HepG2 (cell line): ENCODE measurements at places on chromosomes 11 and 22. TPM values are rescaled to one million over a fixed set of nuclear protein-coding genes. Genes with fewer than 3 reads are reported as not detected.

EFEMP2 gene
- 3.7 and 7.4 TPM in 2 replicates for total RNA-seq

TTC36 gene
- 0.40 TPM in 1 of 2 replicates, not detected in the other for total RNA-seq

C11orf65 gene
- 0.34 and 0.42 TPM in 2 replicates for total RNA-seq

DKK3 gene
- 0.09 TPM in 1 of 2 replicates, not detected in the other for total RNA-seq

KIRREL3 gene
- not detected in 2 replicates for total RNA-seq

CARNS1 gene
- not detected in 2 replicates for total RNA-seq

- DNase-seq, result no peak
- H3K27me3 ChIP-seq, result no peaks in the 10 kb centered on the region
- H3K36me3 ChIP-seq, result no peaks in the 10 kb centered on the region
- no peak overlapping the region for H3K27ac ChIP-seq
Observed at GRCh38 chr11:91219535-91219934, 996.7 kb upstream of the CHORDC1 start.

- no peaks in the 10 kb centered on the region for H3K36me3 ChIP-seq
- H3K27me3 ChIP-seq, result no peaks in the 10 kb centered on the region
- no peak overlapping the region for H3K4me3 ChIP-seq
- no peak overlapping the region for H3K27ac ChIP-seq
- no peaks in the 10 kb centered on the region for H3K4me1 ChIP-seq
- DNase-seq, result no peak
Observed at GRCh38 chr11:132315696-132316095, 945.3 kb downstream of the NTM start.

DNA sequence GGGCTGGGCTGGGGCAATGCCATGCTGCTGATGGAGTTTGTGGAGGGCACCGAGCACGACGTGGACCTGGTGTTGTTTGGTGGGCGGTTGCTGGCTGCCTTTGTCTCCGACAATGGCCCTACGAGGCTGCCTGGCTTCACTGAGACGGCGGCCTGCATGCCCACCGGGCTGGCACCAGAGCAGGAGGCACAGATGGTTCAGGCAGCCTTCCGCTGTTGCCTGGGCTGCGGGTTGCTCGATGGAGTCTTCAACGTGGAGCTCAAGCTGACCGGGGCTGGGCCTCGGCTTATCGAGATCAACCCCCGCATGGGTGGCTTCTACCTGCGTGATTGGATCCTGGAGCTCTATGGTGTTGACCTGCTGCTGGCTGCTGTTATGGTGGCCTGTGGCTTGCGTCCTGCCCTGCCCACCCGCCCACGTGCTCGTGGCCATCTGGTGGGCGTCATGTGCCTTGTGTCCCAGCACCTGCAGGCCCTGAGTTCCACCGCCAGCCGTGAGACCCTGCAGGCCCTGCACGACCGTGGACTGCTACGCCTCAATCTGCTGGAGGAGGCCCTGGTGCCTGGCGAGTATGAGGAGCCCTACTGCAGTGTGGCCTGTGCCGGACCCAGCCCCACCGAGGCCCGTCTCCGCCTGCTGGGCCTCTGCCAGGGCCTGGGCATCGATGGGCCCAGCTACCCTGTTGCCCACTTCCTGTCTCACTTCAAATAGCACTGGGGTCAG, 4.2 kb upstream of the RPS6KB2 start:
- no peaks in the 10 kb centered on the region for H3K36me3 ChIP-seq
- H3K4me1 ChIP-seq, result peaks cover 54% of the 10 kb centered on the region
- DNase-seq, result no peak

- H3K4me3 ChIP-seq, result no peak overlapping the region
- DNase-seq, result no peak
- H3K36me3 ChIP-seq, result no peaks in the 10 kb centered on the region
- peaks cover 5% of the 10 kb centered on the region; the same call in 1 of the 2 replicates for H3K27me3 ChIP-seq
- no peak overlapping the region for H3K27ac ChIP-seq
- H3K4me1 ChIP-seq, result no peaks in the 10 kb centered on the region
Observed at GRCh38 chr11:72580642-72580950, 93.6 kb downstream of the PDE2A start.

- DNase-seq, result no peak
- H3K27ac ChIP-seq, result no peak overlapping the region
- H3K27me3 ChIP-seq, result peaks cover 11% of the 10 kb centered on the region; the same call in 2 of the 3 replicates
- H3K36me3 ChIP-seq, result no peaks in the 10 kb centered on the region
Observed at GRCh38 chr11:113247966-113248365, 66.4 kb upstream of the TTC12 start.

DNA sequence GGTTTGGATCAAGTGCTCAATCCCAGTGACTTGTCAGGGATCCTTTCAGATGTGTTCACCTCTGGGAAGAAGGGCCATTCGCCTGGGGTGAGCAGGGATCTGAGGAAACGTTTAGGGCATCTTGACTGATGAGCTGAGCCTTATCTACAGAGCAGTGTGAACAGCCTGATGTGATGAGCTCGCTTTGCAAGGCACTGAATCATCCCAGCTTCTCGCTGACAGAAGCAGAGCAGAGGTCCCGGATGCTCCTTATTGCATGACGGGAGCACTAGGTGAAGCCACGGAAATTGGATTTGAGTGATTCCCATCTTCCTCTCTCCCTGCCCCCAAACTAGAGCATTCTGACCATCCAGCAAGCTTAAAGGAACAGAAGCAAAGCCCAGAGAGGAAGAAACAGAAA, 46.5 kb downstream of the SEZ6L start:
- H3K27ac ChIP-seq, result no peak overlapping the region
- H3K4me3 ChIP-seq, result no peak overlapping the region
- no peaks in the 10 kb centered on the region for H3K36me3 ChIP-seq

DNA sequence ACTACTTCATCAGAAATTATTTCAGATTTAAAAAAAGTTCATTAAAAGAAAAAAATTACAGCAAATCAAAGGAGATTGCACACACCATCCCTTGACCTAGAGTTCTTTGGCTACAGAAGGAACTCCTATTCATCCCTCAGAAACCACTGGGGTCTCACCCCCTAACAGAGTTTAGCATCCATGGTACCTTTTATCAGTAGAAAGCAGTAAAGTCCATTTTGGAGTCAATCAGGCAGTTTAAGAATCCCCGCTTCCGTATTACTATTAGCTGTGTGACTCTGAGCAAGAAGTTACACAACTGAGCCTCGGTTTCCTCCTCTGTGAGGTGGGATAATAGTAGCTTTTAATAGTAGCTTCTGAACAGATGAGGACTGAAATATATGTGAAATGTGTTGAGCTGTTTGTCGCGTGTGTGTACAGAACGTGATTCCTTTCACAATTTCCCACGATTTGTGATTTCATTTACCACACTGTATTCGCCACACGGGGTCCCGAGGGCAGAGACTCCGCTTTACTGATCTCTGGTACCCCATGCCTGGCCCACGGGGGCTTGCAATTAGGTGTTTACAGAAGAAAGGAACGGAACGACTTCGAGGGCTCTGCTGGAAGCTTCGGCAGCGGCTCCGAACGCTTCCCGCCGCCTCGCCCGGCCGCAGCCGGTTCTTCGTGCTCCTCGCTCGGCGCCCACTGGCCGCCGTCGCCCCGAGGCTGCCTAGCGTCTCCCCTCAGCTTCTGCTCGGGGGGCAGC, 72.5 kb upstream of the ZBED5 start:
- peak overlapping the region; percentile 66 for H3K4me3 ChIP-seq
- H3K27me3 ChIP-seq, result peaks cover 51% of the 10 kb centered on the region
- H3K4me1 ChIP-seq, result peaks cover 29% of the 10 kb centered on the region

GRCh38 chr22:25508161-25508560, 56.3 kb upstream of the GRK3 start:
- no peak overlapping the region for H3K4me3 ChIP-seq
- H3K27ac ChIP-seq, result no peak overlapping the region
- peaks cover 2% of the 10 kb centered on the region for H3K36me3 ChIP-seq
- no peaks in the 10 kb centered on the region for H3K27me3 ChIP-seq
- no peaks in the 10 kb centered on the region for H3K4me1 ChIP-seq

- H3K27ac ChIP-seq, result no peak overlapping the region
- H3K4me3 ChIP-seq, result no peak overlapping the region
Observed at GRCh38 chr11:120448240-120448639, 63.3 kb upstream of the GRIK4 start.

- H3K4me1 ChIP-seq, result peaks cover 8% of the 10 kb centered on the region
- no peak for DNase-seq
- no peak overlapping the region for H3K4me3 ChIP-seq
- no peak overlapping the region for H3K27ac ChIP-seq
- no peaks in the 10 kb centered on the region for H3K27me3 ChIP-seq
Observed at GRCh38 chr22:27991586-27992293, 72.7 kb upstream of the PITPNB start.

- H3K27me3 ChIP-seq, result no peaks in the 10 kb centered on the region
- no peaks in the 10 kb centered on the region; the same call in 2 of the 3 replicates for H3K36me3 ChIP-seq
- peaks cover 34% of the 10 kb centered on the region for H3K4me1 ChIP-seq
- H3K4me3 ChIP-seq, result peak overlapping the region; percentile 68
Observed at GRCh38 chr11:47409440-47410369, 1.3 kb downstream of the SLC39A13 start.

DNA sequence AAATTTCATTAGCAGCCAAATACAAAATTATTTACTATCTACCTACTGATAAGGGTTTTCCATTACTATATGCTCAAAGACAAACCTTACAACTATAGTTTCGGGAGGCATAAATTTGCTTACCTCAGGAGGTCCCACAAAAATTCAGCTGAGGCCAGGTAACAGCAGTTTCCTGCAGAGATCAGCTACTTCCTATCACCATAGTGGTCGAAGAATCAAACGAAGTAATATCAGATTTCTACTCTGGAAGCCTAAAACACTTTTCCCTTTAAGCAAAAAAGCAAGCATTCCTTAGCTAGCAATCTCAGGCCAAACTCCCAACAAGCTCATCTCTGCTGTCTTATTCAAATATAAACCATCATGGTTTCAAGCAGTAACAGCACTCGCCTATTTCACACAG, 3.1 kb downstream of the NAP1L4 start:
- no peak for DNase-seq
- peaks cover 5% of the 10 kb centered on the region for H3K36me3 ChIP-seq
- H3K4me1 ChIP-seq, result peaks cover 53% of the 10 kb centered on the region
- H3K27me3 ChIP-seq, result no peaks in the 10 kb centered on the region; the same call in 1 of the 3 replicates
- peak overlapping the region; percentile 89; the same call in 1 of the 2 replicates for H3K4me3 ChIP-seq
